ENCODE measurements at places on chromosomes 11 and 22.
A peak's percentile ranks its signal among the peaks of the same experiment; 100 is the strongest.

DNA sequence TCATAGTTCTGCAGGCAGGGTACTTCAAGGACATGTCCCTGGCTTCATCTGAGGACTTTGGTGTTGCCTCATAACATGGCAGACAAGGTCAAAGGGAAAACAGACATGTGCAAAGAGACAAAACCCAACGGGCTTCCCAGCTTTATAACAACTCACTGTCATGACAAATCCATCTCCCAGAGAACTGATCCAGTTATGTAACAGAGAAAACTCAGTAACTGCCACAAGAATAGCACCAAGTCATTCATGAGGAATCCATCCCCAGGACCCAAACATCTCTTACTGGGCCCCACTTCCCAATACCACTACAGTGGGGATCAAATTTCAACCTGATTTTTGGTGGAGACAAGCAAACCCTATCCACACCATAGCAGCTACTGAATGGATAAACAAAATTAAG is 13.0 kb downstream of the OR52N4 start:
- DNase-seq, result no peak

DNA sequence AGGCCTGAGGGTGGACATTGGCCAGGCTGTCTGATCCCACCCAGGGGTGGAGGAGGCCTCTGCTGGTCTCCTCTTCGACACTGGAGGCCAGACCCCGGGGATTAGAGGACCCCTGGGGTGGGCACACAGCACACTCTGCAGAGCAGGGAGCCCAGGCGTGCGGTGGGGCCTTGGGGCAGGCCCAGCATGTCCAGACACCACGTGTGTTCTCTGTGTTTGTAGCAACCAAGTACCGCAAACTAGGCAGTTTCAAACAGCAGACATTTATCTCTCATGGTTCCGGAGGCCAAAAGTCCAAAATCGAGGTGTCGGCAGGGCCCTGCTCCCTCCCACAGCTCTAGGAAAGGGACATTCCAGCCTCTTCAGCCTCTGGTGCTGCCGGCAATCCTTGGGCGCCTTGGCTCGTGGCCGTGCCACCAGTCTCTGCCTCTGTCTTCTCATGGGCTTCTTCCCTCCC is 1.5 kb downstream of the PANX2 start:
- DNase-seq, result no peak

DNA sequence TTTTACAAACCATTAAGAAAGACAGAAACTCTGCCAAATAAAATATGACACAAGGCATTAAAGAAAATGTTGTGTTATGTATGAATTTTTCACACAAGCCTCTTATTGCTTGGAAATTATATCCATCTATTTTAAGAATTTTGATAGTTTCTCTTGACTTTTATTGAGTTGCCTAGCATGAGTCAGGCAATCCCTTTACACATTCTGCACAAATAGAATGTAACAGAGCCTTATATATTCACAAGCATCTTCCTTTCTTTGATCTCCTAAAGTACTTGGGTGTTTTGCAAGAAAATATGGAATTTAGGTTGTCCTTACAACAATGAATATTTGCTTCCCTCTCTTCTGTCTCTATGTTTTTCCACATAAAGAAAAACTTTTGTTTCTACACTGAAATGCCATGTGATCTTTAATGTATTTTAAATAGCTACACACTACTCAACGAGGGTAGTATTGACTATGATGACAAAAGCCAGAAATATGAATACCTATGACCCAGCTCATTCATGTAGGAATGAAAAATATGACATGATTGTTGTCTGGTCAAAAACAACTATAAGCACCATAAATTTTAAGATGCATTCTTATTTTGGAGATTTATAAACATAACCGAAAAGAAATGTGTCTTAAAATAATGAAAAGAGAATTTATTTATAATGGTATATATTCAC is 398.8 kb downstream of the GUCY1A2 start:
- DNase-seq, result no peak

GRCh38 chr11:102604875-102605274 is 20.3 kb downstream of the MMP20 start:
- no peak for DNase-seq

GRCh38 chr11:88297421-88297820 is 40.1 kb downstream of the CTSC start:
- DNase-seq, result no peak

- DNase-seq, result no peak
Observed at GRCh38 chr11:78039919-78040671, 17.0 kb upstream of the KCTD14 start.

GRCh38 chr11:1335811-1336761 is 26.7 kb upstream of the TOLLIP start:
- DNase-seq, result no peak

- DNase-seq, result no peak
Observed at GRCh38 chr22:49239264-49240015, 588.2 kb downstream of the BRD1 start.

- no peak for DNase-seq
Observed at GRCh38 chr22:27113211-27113635, 455.8 kb downstream of the MIAT start.

DNA sequence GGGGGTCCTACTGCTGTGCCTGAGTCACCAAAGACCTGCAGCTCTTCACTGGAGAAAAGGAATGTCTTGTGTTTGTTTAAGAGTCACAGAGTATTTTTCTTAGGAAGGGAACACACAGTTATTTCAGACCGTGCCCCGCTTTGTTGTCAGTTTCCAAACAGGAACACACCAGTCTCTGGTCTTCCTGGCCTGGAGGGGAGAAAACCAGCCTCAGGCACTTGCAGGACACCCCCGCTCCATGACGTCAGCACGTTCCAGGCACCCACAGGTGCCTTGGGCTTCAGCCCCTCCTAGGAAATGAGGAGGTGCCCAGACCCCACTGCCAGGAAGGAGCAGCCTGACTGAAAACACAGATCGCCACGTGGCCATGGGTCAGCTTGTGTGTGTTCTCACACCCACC is 5.4 kb downstream of the DEAF1 start:
- no peak for DNase-seq

GRCh38 chr11:19772480-19772879 is 59.8 kb downstream of the NAV2 start:
- no peak for DNase-seq

DNA sequence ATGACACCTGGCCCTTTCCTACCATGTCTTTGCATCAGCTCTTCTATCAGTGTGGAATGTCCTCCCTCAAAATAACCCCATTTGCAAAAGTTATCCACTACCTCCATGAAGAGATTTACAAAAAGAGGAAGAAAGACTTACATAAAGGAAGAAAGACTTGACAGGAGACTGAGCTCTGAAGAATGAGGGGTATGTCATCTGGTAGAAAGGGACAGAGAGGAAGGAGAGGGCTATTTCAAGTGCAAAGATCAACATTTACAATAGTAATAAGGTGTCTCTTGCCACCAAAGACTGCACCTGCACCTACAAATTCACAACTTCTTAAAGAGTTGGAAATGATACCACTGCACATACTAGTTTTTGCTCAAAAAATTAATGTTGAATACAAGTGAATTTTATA is 18.2 kb downstream of the PAK1 start:
- no peak for DNase-seq

DNA sequence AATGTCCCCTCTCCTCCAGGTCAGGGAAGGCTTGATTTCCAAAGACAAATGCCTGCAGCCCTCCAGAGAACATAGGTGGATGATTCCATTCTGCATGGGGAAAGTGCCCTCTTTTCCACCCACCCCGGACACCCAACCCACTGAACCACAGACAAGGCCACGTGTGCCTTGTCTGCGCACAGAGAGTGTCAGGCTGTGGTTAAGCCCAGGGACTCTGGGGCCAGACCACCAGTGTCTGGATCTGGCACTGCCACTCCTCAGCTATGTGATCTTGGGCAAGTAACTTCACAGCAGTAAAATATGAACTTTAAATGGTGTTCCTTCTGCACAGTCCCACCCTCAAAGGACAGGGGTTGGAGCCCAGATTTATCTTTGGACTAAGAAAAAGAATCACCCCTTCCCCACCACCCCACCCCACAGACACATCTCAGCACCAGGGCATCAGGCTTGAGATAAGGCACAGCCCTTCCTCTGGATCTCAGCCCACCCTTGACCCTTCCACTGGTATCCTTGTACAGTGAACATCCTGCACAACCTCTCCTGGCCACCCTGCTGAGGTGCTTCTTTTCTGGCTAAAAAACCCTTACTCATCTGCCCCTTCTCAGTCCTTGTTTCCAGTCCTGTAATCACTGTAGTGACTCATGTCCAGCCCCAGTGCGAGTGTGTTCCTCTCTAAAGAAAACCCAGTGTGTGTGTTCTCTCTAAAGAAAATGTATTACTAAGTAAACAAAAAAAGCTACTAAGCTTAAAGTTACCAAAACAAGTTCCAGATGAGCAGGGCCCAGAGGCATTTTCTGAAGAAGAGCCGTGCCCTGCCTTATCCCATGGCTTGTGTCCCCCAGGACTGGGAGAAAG is 1.9 kb upstream of the PTGDR2 start:
- DNase-seq, result no peak

DNA sequence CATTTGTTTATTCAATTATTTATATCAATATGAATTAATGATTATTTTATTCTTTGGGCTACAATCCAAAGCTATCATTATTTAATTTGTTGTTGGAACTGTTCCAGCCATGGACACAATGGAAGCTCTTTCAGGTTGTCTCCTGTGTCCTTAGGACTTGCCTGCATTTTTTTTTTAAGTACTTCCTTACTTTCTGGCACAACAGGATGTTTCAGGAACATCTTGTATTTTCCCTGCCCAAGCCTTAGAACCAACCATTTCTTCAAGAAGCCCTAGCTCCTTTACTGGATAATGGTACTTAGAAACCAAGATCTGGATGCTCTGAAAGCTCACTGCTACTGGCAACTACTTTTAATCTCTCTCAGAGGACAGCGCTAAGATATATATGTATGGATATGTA is 57.8 kb upstream of the CLNS1A start:
- DNase-seq, result no peak

GRCh38 chr22:19201869-19202798 is 23.6 kb upstream of the SLC25A1 start:
- DNase-seq, result no peak

- DNase-seq, result no peak
Observed at GRCh38 chr11:32659672-32660071, 76.0 kb downstream of the EIF3M start.

DNA sequence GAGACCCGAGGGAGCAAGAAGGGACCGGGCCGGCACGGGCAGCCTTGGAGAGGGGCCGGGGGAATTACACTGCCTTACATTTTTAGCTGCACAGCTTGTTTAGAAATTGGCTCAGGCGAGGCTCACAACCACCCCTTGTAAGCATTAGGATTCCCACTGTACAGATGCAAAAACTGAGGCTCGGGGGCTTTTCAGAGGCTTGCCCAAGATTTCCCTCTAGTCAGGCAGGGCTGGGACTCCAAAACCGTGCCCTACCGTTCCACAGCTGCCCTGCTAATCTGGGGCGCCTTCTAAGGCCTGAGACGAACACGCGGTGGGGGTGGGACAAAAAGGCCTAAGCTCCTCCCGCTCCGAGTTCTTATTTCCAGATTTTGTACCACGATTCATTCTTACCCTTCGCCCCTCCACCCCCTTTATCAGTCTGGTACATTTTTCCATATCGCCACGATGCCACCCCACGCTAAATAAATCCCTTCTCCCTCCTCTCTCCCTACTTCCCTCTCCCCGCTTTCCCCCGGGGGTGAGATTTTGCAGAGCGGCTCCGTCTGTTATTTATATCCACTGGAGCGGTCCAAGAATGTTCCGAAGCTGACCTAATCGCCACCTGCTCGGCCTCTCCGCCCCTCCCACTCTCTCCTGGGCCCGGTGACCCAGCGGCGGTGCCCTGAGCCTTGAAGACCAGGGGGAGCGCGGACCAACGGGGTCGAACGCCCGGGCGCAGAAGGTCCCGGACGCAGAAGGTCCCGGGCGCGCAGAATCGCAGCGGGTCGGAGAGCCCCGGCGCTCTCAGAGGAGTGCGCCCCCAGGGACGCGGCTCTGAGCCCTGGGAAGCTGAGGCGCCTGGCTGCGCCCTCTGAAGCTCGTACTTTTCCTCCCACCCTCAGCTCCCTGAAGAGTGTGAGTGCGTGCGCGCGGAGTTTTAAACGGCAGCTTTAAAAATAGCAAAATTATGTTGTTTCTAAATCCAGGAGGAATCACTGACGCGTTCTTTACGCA is 764 bp upstream of the PACSIN3 start:
- DNase-seq, result peak; percentile 20

- no peak for DNase-seq
Observed at GRCh38 chr11:70289582-70289981, 19.1 kb downstream of the PPFIA1 start.

DNA sequence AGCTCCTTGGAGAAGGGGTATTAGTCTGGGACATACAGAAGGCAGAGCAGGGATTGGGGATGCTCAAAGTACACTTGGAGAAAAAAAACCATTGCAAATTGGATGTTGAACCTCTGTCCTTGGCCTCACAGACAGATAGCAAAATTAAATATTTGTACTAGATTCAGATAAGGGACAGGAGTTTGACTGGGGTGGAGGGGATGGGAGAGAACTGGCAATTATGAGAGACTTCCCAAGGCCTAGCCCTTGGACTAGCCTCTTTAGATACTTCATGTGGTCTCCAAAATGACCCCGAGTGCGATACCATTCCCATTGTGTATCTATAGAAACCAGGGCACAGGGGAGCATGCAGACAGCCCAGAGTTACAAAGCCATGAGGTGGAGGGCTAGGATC is 15.5 kb downstream of the DGAT2 start:
- no peak for DNase-seq

DNA sequence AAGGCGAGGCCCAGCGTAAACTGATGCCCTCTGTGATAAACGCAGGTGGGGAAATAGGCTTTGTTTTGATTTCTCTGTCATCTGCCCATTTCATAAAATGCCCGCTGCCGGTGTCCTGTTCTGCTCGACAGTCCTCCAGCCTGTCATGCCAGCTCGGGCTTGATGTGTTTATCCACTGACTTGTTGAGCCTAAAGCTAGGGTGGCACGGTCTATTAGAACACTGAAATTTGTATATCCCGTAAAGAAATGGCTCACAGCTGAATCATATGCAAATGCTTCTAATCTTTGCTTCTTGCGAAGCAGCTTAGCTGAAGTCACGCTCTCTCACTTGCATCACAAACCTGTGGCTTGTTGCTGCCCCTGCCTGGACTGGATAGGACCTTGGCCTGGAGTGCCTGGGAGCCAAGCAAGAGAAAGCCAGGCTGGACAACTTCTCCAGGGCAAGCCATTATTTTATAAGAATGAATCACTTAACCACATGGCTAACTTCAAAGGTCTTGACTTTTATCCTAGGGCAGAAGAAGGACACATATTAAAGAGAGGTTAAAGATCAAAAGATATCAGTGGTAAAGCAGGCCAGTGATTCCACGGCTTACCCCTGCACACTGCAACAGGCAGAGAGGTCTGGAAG is 33.1 kb downstream of the EHF start:
- DNase-seq, result no peak

GRCh38 chr11:17489751-17490150 is 13.1 kb upstream of the ABCC8 start:
- DNase-seq, result no peak

- peak; percentile 20 for DNase-seq
Observed at GRCh38 chr11:57649826-57650738, at the start of gene YPEL4. Gene YPEL4 (minus strand): TSS chr11:57649912. CDS start chr11:57647107, 2,805 bp downstream.

- no peak for DNase-seq
Observed at GRCh38 chr11:10490398-10491241, 35.6 kb downstream of the AMPD3 start.

All from activated naive CD4-positive, alpha-beta T cell (primary cell).